ENCODE measurements at places on chromosomes 1 and 21.

DNA sequence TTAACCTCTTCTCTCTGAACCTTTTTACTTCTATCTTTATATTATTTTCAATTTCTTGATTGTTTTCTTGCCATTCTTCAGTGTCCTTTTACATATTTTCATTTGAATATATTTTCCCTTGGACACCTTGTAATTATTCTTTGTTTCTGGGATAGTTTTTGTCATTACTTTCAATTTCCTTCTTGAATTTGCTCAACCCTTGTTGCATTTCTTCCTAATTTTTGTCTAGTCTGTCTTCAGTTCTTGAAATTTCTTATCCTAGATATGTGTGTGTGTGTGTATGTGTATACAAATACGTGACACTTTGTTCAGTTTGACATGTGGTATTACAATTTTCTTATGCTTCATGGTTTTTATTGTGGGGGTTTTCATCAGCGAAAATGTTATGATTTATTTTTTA, 1.9 kb upstream of the GALNT2 start:
- DNase-seq: no peak

DNA sequence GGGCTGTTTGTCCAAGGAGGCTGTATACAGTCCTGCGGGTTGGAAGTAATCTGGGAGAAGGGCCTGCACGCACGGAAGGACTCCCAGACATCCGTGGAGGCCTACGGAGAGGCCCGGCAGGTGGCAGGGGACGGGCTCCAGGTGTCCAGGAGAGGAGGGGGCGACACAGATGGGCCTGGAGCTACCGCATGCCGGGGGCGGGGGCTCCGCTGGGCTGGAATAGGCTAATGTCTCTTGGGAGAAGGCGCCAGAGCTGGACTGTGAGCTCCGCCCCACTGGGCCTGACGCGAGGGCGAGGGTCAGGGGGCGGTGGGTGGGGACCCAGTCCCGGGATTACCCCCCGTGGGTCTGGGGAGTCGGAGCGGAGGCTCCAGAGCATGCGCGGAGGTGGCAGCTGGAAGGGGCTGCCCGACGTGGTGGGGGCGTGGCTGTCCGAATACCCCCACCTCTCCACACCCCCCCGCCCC, 659 bp downstream of the AGO1 start:
- peak; percentile 84 for DNase-seq

GRCh38 chr1:183180634-183181056, 5.4 kb upstream of the LAMC2 start:
- DNase-seq: no peak

DNA sequence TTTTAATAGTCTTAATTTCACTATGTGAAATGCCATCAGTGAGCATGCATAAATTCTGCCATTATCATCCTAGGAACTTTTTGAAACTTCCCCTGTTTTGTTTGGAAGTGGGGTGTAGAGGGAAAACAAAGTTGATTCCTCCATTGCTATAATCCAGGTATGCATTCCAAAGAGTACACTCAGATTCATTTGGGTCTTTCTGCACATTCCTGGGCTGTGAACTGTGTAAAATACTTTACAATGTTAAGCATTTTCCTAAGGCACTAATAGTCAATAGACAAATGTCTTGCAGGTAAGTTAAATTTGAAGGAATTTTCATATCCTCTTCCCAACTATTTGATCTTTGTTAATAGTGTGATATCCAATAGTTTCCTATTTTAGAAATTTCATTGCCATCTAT, 36.2 kb downstream of the SGIP1 start:
- DNase-seq: no peak

DNA sequence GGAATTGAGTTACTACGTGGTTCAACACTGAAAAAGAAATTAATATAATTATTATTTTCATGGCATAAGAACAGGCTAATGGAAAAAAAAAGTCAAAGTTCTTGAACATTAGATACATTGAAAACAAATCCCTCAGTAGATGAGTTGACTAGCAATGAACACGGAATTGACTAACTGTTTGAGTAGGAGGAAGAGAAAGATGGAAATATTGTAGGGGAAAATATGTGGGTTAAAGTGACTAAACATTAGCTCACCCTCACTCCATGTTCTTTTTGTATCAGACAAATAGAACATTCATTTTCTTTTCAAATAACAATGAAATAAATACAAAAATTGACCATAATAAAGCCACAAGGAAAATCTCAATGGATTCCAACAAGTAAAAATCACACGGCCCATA, 84.3 kb downstream of the KCNK2 start:
- no peak for DNase-seq

DNA sequence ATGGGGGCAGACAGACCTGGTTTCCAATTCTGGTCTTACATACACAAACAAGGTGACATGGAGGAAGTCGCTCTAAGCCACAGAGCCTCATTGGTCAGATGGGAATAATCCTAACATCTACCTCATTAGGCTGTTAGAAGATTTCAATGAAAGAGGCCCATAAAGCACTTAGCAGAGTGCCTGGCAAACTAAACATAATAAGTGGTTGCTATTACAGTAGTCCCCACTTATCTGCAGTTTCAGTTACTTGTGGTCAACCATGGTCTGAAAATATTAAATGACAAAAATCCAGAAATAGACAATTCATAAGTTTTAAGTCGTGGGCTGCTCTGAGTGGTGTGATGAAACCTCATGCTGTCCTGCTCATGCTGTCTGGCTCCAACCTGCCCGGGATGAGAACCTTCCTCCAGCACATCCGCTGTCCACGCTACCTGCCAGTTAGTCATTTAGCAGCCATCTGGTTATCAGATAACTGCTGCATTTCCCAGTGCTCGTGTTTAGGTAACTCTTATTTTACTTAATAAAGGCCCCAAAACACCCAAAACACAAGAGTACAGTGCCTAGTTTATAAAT, 112.3 kb downstream of the DDX20 start:
- DNase-seq: no peak

DNA sequence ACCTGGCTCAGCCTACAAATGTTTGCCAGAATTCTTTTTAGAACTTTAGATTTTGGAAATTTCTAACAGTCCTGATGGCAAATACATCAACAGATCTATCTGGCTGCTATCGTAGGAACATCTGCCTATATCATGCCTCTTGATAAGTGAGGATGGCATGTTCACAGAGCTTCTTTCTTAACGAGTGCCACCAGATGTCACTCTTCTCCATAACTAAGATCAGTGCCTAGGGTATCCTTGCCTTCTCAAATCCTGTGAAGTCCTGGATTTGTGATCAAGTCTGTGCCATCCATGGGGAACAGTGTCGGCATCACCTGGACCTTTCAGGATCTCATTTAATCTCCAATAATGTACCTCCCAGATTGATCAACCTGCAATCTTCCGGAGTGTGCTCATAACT, 36.5 kb upstream of the CD5L start:
- no peak for DNase-seq

DNA sequence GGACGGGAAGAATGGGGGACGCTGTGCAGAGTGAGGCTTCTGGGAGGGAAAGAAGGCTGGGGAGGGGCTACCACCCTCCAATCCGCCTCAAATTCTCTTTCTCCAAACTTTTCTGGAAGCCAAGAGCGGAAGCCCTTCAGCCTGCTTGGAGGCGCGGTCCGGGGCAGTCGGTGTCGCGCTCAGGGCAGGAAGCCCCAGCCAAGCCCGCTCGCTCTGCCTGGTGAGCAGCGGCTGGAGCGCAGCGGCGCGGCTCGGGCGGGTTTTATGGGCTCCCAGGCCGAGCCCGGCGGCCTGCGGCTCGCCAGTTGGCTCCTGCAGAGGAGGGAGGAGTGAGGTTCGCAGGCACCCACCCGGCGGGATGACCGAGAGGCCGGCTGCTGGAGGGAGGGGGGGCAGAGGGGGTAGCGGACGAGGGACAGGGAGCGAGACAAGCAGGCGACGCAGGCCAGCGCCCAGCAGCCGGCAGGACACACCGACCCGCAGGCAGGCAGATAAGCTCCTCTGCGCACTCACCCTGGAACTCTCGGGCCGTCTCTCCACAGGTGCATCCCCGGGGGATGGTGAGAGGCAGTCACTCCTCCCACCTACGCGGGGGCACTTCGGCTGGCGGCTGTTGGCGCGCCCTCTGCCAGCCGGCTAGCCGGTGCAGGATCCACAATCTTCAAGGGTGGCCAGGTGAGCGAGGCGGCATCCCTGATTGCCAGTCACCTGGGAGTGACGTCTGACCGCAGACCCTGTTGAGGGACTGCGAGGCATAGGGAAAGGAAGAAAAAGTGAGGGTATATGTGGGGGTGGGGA, at the start of gene AVPR1B:
Gene AVPR1B (minus strand): TSS at position 238 of the 798 bp plus-strand sequence. CDS start 498 bp downstream, outside the sequence.
- DNase-seq: peak; percentile 60

DNA sequence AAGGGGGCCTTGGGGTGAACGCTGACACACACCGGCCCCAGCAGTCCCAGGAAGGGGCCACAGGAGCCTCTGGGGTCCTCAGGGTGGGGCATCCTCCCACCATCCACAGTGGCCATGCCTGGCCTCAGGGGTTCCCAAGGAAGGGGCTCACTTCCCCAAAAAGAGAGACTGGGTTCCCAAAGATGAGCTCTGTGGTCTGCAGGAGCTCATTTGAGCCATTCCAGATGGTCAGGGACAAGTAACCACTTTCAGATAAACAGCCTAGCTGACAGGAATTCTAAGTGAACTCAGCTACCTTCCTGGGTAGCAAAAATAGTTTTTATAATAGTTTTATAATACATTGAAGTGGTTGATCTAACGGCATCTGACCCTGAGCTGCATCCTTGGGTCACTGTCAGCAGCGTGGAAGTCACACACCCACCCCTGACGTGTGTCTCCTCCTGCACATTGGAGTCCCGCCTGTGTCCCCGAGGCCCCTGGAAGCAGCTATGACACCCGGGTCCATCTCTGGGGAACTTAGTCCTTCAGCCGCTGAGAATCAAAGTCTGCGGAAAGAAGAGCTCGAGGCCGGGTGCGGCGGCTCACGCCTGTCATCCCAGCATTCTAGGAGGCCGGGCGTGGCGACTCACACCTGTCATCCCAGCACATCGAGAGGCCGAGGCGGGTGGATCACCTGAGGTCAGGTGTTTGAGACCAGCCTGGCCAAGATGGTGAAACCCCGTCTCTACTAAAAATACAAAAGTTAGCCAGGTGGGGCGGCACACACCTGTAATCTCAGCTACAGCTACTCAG, 5.7 kb upstream of the TMEM240 start:
- no peak for DNase-seq

DNA sequence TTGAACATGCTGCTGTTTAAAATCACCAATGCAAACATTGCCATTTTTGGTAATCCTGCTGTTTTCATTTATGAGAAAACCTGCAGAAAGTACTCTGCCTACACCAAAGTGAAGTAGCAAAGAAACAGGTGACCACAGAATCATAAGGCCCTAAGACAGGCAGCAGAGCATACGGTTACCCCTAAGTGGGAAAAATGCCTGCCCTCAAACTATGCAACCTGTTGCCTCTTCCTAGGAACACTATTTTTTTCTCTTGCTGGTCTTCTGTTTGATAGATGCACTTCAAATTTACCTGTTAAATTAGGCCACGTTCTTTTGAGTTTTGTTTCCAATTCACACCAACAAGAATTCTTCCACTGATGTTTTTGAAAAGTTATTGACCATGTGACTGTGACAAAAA, 89.5 kb upstream of the RAB4A start:
- no peak for DNase-seq

GRCh38 chr1:25566176-25566729, 22.8 kb downstream of the LDLRAP1 start:
- DNase-seq: no peak

- DNase-seq: peak; percentile 25
These were observed 1.1 kb downstream of the CTPS1 start for GRCh38 chr1:40980453-40981121.

GRCh38 chr21:43816611-43817071, 27.3 kb downstream of the RRP1 start:
- peak; percentile 41 for DNase-seq

DNA sequence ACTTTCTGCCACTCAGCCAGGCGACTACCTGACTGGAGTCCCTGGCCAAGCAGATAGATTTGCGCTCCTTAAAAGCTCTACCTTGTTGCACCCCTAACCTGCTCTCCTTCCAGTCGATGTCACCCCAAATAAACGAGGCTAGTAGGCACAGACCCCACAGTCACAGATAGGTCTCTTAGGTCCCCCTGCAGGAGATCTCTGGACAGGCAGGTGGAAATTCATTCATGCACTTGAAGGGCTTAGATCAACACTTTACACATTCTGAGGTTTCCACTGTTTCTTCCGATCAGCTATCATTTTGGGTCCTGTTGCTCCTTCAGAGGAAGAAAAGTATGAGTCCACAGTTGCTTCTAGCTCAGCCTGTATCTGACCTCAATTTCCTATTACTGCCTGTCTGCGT, 272.6 kb upstream of the FMN2 start:
- peak; percentile 38 for DNase-seq

DNA sequence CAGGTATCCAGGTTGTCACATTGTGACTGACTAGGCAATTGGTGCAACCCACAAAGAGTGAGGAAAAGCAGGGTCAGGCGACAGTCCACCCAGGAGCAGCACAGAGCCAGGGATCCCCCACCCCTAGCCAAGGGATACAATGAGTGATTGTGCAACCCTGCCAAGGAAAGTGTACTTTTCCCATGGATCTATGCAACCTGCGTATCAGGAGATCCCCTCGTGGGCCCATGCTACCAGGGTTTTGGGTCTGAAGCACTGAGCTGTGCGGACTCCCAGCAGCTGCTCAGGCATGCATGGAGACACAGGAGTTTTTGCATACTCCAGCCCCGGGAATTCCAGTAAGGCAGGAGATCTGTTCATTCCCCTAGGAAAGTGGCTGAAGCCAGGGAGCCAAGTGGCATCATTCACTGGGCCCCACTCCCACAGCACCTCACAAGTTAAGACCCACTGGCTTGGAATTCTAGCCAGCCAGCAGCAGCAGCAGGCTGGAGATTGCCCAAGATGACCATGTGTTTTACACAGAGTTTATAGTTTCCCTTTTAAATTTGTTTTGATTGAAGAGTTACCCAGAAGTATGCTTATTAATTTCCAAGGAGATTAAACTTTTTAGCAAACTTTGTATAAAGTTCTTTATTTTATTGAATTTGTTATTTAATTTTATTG, 136.0 kb downstream of the LTN1 start:
- peak; percentile 39 for DNase-seq

- no peak for DNase-seq
These were observed 299.0 kb downstream of the TPR start for GRCh38 chr1:186076006-186076405.

- DNase-seq: no peak
These were observed 1.9 kb upstream of the DYRK1A start for GRCh38 chr21:37364722-37365121.

- DNase-seq: peak; percentile 7
These were observed 97.3 kb downstream of the GLIS1 start for GRCh38 chr1:53641481-53642214.

- DNase-seq: no peak
These were observed 100.3 kb downstream of the ARHGEF10L start for GRCh38 chr1:17639703-17640340.

DNA sequence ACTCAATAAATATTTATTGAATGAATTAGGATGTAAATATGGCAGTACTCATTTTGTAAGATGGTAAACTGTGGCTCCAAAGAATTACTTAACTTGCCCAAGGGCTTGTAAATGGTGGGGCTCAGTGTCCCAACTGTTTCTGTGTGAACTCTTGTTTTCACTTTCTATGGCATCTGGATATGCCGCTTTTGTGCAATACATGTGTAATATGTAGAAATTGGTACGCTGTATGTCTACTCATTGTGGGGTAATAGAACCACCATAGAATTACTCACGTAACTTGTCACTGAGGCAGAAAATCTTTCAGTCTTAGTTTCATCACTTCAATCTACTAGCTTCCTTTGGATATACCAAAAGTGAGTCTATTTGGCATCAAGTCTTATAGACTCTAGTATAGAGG, 977 bp downstream of the PRPF3 start:
- DNase-seq: no peak

GRCh38 chr1:28682840-28683239, 14.3 kb downstream of the GMEB1 start:
- no peak for DNase-seq

Data from WTC11 (cell line).